ENCODE measurements at places on chromosomes 11 and 22. TPM values are rescaled to one million over a fixed set of nuclear protein-coding genes. Genes with fewer than 3 reads are reported as not detected.

The MRGPRE gene
- not detected for total RNA-seq

The APOL3 gene
- 23.0 TPM for total RNA-seq

The PIWIL4 gene
- 4.2 TPM for total RNA-seq

The AP5B1 gene
- total RNA-seq = 7.5 TPM

The OR2AG1 gene
- total RNA-seq = not detected

The XKR3 gene
- total RNA-seq = not detected

The PGA5 gene
- total RNA-seq = 1.7 TPM

The PRRG4 gene
- 0.32 TPM for total RNA-seq

The PLEKHB1 gene
- 12.3 TPM for total RNA-seq

The CLDN5 gene
- total RNA-seq = 16.9 TPM

The FGF19 gene
- total RNA-seq = not detected

The KCTD21 gene
- 7.4 TPM for total RNA-seq

The SYT13 gene
- 1.0 TPM for total RNA-seq

The OPCML gene
- total RNA-seq = 0.35 TPM

The DCDC1 gene
- total RNA-seq = 0.81 TPM

The RASGRP2 gene
- total RNA-seq = 7.6 TPM

The NLRX1 gene
- 4.4 TPM for total RNA-seq

The TRPC6 gene
- 10.3 TPM for total RNA-seq

The BACE1 gene
- total RNA-seq = 25.5 TPM

The PTPRCAP gene
- total RNA-seq = 5.2 TPM

The AQP11 gene
- total RNA-seq = 14.2 TPM

The JRKL gene
- total RNA-seq = 11.4 TPM

The TSPO gene
- total RNA-seq = 69.6 TPM

The NFAM1 gene
- 0.91 TPM for total RNA-seq

The KDM2A gene
- 59.9 TPM for total RNA-seq

The OR8H1 gene
- not detected for total RNA-seq

The TNNT3 gene
- total RNA-seq = 1.4 TPM

The CSNK2A3 gene
- total RNA-seq = 0.30 TPM

The OR51B2 gene
- total RNA-seq = 0.83 TPM

The DUSP18 gene
- total RNA-seq = 6.5 TPM

The PLAAT4 gene
- total RNA-seq = 62.5 TPM

The ZNF214 gene
- 6.8 TPM for total RNA-seq

The UBQLNL gene
- 1.3 TPM for total RNA-seq

The SYT7 gene
- total RNA-seq = 0.69 TPM

The SAA1 gene
- 10.8 TPM for total RNA-seq

The ANO5 gene
- 2.8 TPM for total RNA-seq

The TBX10 gene
- not detected for total RNA-seq

The RAC2 gene
- 3.4 TPM for total RNA-seq

The NDUFV1 gene
- total RNA-seq = 184 TPM

The OR4C45 gene
- not detected for total RNA-seq

The TMPRSS4 gene
- 2.3 TPM for total RNA-seq

The RAG1 gene
- total RNA-seq = 0.34 TPM

The GAL3ST1 gene
- 1.1 TPM for total RNA-seq

The CARNS1 gene
- 0.66 TPM for total RNA-seq

The OR51A4 gene
- not detected for total RNA-seq

The BDNF gene
- 0.10 TPM for total RNA-seq

All from ovary (tissue), 10 donors.